Stimulated activated CD4-positive, alpha-beta T cell treated with anti-CD3 and anti-CD28 coated beads, Interleukin-1b, Interleukin-23, amount 100 ng/mL, for 48 hours (primary cell): ENCODE measurements at places on chromosomes 7 and 10.

GRCh38 chr10:71946700-71947099 lies 17.5 kb upstream of the CHST3 start:
- no peak for DNase-seq

- DNase-seq = no peak
Observed at GRCh38 chr7:129055294-129055816, 444 bp upstream of the TNPO3 start.

- DNase-seq = no peak
Observed at GRCh38 chr7:49781996-49782395, 8.6 kb downstream of the VWC2 start.

- no peak for DNase-seq
Observed at GRCh38 chr10:63132651-63133055, 475 bp upstream of the NRBF2 start.

- no peak for DNase-seq
Observed at GRCh38 chr7:71604818-71605414, 473.0 kb downstream of the GALNT17 start.
